ENCODE measurements at places on chromosomes 13 and 19.
A peak's percentile ranks its signal among the peaks of the same experiment; 100 is the strongest.

- DNase-seq, result no peak
These were observed 24.3 kb downstream of the PEPD start for GRCh38 chr19:33497131-33497777.

DNA sequence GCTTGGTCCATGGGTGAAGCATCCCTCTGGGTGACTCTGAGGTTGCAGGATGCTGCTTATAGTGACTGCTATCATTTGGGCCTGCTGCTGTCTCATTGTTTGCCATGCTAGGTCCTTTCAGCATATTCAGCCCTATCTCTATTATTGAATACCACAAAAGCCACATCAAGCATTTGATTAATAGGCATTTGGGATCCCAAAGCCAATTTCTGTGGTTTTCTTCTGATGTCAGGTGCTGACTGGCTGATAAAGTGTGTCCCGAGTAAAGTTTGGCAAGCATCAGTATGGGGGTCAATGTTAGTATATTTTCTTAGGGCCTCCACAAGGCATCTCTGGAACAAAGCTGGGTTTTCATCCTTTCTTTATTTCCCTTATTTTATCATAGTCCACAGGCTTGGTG, 204.6 kb downstream of the NBEA start:
- DNase-seq, result no peak

GRCh38 chr19:5914946-5915781, 1.1 kb downstream of the CAPS start:
- DNase-seq, result no peak

GRCh38 chr19:40411125-40411842, 1.9 kb downstream of the PRX start:
- peak; percentile 70 for DNase-seq

GRCh38 chr13:73954808-73955207, 179.4 kb downstream of the KLF12 start:
- DNase-seq, result no peak

GRCh38 chr13:31909864-31910551, 121.6 kb upstream of the FRY start:
- DNase-seq, result no peak

GRCh38 chr13:74929436-74929835, 552.5 kb downstream of the TBC1D4 start:
- DNase-seq, result no peak

GRCh38 chr19:12450844-12451243, 10.0 kb upstream of the ZNF443 start:
- DNase-seq, result no peak

DNA sequence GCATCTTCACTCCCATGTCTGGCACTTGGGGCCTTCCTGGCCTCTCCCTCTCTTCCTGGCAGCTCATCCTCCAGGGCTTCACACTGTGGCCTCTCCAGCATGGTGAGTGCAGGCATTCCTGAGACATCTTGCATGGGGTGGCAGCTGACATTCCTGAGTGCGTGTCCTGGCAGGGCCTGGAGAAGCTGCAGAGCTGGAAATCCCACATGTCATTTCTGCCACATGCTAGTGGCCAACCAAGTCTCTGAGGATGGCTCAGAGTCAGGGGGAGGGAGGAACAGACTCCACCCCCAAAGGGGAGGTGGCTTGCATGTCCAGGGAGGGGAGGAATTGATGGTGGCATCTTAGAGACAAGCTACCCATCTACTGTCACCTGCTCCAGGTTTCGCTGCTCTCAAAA, 41.6 kb upstream of the AMER2 start:
- DNase-seq, result no peak

- no peak for DNase-seq
These were observed 502.1 kb upstream of the SLC10A2 start for GRCh38 chr13:103568314-103568713.

- no peak for DNase-seq
These were observed 74.4 kb downstream of the TNFRSF19 start for GRCh38 chr13:23644527-23645138.

GRCh38 chr13:44355621-44356020, 18.0 kb upstream of the SERP2 start:
- no peak for DNase-seq

All from vagina (tissue), 2 donors.